ENCODE measurements at places on chromosomes 1 and 21. TPM values are rescaled to one million over a fixed set of nuclear protein-coding genes. Genes with fewer than 3 reads are reported as not detected.

- no peak for DNase-seq
- H3K27ac ChIP-seq: no peak overlapping the region
- H3K27me3 ChIP-seq: no peaks in the 10 kb centered on the region
- no peaks in the 10 kb centered on the region for H3K36me3 ChIP-seq
These were observed 41.9 kb upstream of the SLC19A2 start for GRCh38 chr1:169527451-169528214.

- H3K27ac ChIP-seq: no peak overlapping the region
- H3K36me3 ChIP-seq: peaks cover 36% of the 10 kb centered on the region
- peaks cover 32% of the 10 kb centered on the region for H3K4me1 ChIP-seq
- H3K27me3 ChIP-seq: no peaks in the 10 kb centered on the region
- DNase-seq: no peak
These were observed 22.7 kb downstream of the AHCYL1 start for GRCh38 chr1:110007046-110007830.

- H3K27me3 ChIP-seq: no peaks in the 10 kb centered on the region
- DNase-seq: no peak
- H3K36me3 ChIP-seq: no peaks in the 10 kb centered on the region
- no peak overlapping the region for H3K4me3 ChIP-seq
- H3K27ac ChIP-seq: no peak overlapping the region
These were observed 251.8 kb downstream of the CRB1 start for GRCh38 chr1:197519741-197520334.

Gene LRRC7
- polyA plus RNA-seq: 5.1 TPM

DNA sequence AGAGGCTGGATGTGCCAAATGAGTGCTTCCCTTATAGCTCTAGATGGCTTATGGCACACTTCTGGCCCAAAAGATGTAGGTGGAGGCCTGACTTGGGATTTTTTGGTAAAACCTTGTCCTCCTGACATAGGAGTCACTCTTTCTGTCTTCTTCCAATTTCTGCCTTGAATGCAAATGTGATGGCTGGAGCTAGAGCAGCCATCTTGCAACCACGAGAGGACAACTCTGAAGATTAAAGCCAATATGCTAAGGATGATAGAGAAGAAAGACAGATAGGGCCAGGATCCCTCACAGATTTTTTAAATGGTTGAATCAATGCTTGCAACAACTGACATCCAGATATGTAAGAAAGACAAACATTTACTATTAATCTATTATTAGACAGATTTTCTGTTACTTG lies 8.5 kb upstream of the GPR137B start:
- no peak for DNase-seq
- no peak overlapping the region for H3K4me3 ChIP-seq
- no peaks in the 10 kb centered on the region for H3K36me3 ChIP-seq
- H3K27me3 ChIP-seq: peaks cover 21% of the 10 kb centered on the region
- H3K4me1 ChIP-seq: no peaks in the 10 kb centered on the region

DNA sequence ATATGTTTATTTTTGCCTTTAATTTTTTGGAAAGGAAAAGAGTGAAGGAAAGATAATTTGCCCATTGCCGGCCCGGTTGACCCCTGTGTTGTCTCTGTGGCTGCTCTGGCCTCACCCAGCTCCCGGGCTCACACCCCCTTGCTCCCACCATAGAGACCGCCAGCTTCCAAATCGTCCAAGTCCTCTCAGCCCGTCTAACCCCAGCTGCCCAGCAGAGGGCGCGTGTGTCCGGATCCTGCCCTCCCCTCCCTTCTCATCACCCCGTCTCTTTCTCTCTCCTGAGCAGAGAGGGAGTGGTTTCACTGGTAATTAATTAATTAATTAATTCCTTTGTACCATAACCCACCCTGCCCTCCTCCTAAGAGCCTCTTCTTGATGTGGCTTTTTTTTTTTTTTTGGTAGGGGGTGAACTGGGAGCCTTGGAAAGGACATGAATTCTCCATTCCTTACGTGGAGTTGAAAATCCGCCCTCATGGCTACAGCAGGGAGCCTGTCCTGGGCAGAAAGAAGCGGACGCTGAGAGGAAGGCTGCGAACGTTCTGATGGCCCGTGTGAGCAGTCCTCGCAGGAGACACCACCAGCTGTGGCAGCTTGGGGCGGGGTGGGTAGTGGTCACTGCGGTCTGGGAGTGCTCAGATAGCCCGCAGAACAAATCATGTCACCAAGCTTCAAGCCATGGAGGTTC lies 45.9 kb downstream of the KIAA0040 start:
- peak overlapping the region; percentile 10 for H3K4me3 ChIP-seq
- H3K27ac ChIP-seq: no peak overlapping the region
- H3K36me3 ChIP-seq: no peaks in the 10 kb centered on the region
- peak; percentile 52 for DNase-seq
- H3K4me1 ChIP-seq: peaks cover 6% of the 10 kb centered on the region

Gene CRYAA
- not detected for polyA plus RNA-seq

DNA sequence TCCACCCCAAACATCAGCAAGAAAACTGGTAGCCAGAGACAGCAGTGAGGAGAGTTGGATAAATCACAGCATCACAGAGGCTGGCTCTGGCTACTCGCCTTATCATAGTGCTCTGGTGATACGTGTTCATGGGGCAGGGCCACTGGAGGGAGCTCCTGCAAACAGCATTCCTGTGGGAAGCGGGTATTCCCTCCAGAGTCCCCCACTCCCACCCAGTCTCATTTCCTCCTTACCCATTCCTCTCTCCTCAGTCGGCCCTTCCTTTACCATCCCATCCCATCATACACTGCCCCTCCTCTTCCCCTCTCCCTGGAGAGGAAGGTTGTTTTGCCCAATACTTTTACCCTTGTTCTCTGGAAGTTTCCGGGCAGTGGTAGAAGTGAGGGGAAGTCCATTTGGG lies 7.1 kb downstream of the NHLH2 start:
- H3K27ac ChIP-seq: no peak overlapping the region
- no peak overlapping the region for H3K4me3 ChIP-seq
- H3K4me1 ChIP-seq: peaks cover 3% of the 10 kb centered on the region

GRCh38 chr1:73800376-73800775 lies 397.6 kb downstream of the LRRIQ3 start:
- peak; percentile 72 for DNase-seq
- no peaks in the 10 kb centered on the region for H3K36me3 ChIP-seq
- no peak overlapping the region for H3K4me3 ChIP-seq
- no peaks in the 10 kb centered on the region for H3K27me3 ChIP-seq
- peaks cover 7% of the 10 kb centered on the region for H3K4me1 ChIP-seq

DNA sequence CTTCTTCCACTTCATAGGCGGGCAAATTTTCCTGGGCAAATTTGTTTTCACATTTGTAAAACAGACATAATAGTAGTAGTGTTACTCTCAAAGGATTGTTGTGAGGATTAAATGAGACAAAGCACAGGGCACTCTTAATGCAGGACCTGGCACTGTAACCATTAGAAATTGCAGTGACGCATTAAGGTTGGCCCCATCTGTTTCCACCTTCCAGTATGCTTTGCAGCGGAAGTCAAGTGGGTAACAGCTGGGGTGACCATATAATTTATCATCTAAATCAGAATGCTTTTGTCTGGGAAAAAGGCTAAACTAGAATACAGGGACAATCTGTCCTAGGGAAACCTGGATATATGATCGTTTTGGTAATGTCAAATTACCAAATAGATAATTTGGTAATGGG lies 132.5 kb upstream of the CACHD1 start:
- H3K4me1 ChIP-seq: peaks cover 11% of the 10 kb centered on the region
- no peaks in the 10 kb centered on the region for H3K27me3 ChIP-seq
- H3K4me3 ChIP-seq: no peak overlapping the region
- DNase-seq: no peak
- H3K27ac ChIP-seq: no peak overlapping the region

Gene PRAMEF27
- not detected for polyA plus RNA-seq

GRCh38 chr1:58287894-58288623 lies 258.5 kb downstream of the OMA1 start:
- no peak overlapping the region for H3K27ac ChIP-seq
- H3K4me1 ChIP-seq: no peaks in the 10 kb centered on the region
- no peak overlapping the region for H3K4me3 ChIP-seq
- no peaks in the 10 kb centered on the region for H3K36me3 ChIP-seq
- H3K27me3 ChIP-seq: no peaks in the 10 kb centered on the region
- no peak for DNase-seq

Gene PAQR6
- polyA plus RNA-seq: 12.9 TPM

GRCh38 chr1:66302815-66303214 lies 231.1 kb upstream of the SGIP1 start:
- H3K4me3 ChIP-seq: no peak overlapping the region
- H3K27me3 ChIP-seq: no peaks in the 10 kb centered on the region
- H3K36me3 ChIP-seq: no peaks in the 10 kb centered on the region
- no peak overlapping the region for H3K27ac ChIP-seq
- no peaks in the 10 kb centered on the region for H3K4me1 ChIP-seq
- DNase-seq: no peak

- DNase-seq: no peak
- H3K4me3 ChIP-seq: no peak overlapping the region
- H3K4me1 ChIP-seq: no peaks in the 10 kb centered on the region
- no peaks in the 10 kb centered on the region for H3K27me3 ChIP-seq
- H3K27ac ChIP-seq: no peak overlapping the region
These were observed 63.5 kb downstream of the CRB1 start for GRCh38 chr1:197331565-197331964.

DNA sequence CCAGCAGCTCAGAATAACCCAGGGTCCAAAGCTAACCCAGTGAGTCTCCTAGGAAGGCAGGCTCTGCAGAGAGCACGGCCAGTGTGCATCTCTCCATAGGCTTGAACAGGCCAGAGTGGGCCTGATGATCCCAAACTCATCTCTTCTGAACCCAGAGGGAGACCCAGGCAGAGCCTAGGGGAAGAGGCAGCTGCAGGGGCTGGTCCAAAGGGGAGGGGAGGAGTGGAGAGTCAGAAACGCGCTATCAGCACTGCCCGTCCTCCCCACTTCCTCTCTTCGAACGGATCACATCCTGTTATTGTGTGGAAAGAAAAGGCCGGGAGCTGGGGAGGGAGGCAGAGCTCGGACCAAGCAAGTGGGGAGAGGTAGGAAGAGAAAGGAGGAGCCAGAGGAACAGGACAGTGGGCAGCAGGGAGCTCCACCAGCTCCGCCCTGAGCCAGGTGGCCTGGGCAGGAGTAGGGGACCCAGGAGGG lies 20.2 kb downstream of the TAL1 start:
- H3K27ac ChIP-seq: no peak overlapping the region
- no peaks in the 10 kb centered on the region for H3K36me3 ChIP-seq
- H3K4me3 ChIP-seq: no peak overlapping the region
- no peak for DNase-seq
- H3K27me3 ChIP-seq: peaks cover 22% of the 10 kb centered on the region
- H3K4me1 ChIP-seq: peaks cover 9% of the 10 kb centered on the region

GRCh38 chr1:41623736-41624135 lies 139.3 kb upstream of the EDN2 start:
- H3K27me3 ChIP-seq: no peaks in the 10 kb centered on the region
- H3K4me1 ChIP-seq: no peaks in the 10 kb centered on the region
- no peaks in the 10 kb centered on the region for H3K36me3 ChIP-seq

GRCh38 chr1:24778141-24778540 lies 32.9 kb downstream of the CLIC4 start:
- H3K27ac ChIP-seq: no peak overlapping the region
- H3K4me3 ChIP-seq: no peak overlapping the region
- no peaks in the 10 kb centered on the region for H3K4me1 ChIP-seq

- H3K4me1 ChIP-seq: no peaks in the 10 kb centered on the region
- no peak overlapping the region for H3K4me3 ChIP-seq
- H3K27ac ChIP-seq: no peak overlapping the region
- DNase-seq: no peak
- H3K36me3 ChIP-seq: no peaks in the 10 kb centered on the region
- H3K27me3 ChIP-seq: no peaks in the 10 kb centered on the region
These were observed 620.1 kb upstream of the ADAMTS5 start for GRCh38 chr21:27586986-27587385.

DNA sequence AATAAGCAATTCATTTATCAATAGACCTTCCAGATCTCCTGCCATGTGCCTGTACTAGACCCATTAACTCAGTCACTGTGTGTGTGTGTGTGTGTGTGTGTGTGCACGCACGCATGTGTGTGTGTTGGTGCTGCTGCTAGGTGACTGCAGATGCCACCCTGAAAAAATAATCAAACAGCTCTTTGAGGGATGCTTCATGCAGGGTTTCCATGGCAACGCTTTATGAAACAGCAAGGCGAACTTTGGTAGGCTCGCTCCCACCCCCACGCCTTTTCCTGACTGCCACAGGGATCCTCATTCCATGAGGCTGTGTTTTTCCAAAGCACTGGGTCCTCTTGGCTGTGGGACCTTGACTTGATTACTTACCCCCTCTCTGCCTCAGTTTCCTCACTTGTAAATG lies 94.0 kb downstream of the HMGB4 start:
- no peak for DNase-seq
- H3K27me3 ChIP-seq: no peaks in the 10 kb centered on the region
- H3K36me3 ChIP-seq: no peaks in the 10 kb centered on the region
- no peaks in the 10 kb centered on the region for H3K4me1 ChIP-seq
- H3K27ac ChIP-seq: no peak overlapping the region
- no peak overlapping the region for H3K4me3 ChIP-seq

Gene DMBX1
- not detected for polyA plus RNA-seq

DNA sequence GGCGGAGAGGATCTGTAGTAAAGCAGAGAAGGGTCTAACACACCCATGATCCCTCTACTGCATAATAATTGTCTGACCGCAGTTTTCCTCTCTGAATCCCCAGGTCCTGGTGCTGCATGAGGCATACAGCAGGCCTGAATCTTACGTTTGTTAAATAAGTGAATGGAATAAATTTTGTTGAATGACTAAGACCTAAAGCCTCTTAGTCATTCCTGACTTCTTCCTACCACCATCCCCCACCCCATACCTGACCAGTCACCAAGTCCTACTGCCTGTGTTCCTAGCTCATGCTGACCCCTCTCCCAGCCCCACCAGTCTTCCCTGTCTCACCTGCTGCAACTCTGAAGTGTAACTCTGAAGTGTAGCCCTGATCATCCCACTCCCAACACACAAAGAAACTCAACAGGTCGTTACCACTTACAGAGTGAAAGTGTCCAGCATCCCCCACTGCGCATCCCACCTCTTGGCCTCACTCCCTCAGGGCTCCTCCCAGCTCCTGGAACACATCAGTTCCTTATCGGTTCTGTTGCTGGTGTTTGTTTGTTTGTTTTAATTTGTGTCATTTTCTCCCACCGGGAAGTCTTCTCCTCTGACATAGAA lies 9.7 kb downstream of the GJA5 start:
- no peaks in the 10 kb centered on the region for H3K36me3 ChIP-seq
- H3K27me3 ChIP-seq: no peaks in the 10 kb centered on the region
- no peak overlapping the region for H3K27ac ChIP-seq
- peaks cover 2% of the 10 kb centered on the region for H3K4me1 ChIP-seq
- no peak for DNase-seq

Gene PSEN2
- 16.1 TPM for polyA plus RNA-seq

Gene APCS
- polyA plus RNA-seq: 0.06 TPM

DNA sequence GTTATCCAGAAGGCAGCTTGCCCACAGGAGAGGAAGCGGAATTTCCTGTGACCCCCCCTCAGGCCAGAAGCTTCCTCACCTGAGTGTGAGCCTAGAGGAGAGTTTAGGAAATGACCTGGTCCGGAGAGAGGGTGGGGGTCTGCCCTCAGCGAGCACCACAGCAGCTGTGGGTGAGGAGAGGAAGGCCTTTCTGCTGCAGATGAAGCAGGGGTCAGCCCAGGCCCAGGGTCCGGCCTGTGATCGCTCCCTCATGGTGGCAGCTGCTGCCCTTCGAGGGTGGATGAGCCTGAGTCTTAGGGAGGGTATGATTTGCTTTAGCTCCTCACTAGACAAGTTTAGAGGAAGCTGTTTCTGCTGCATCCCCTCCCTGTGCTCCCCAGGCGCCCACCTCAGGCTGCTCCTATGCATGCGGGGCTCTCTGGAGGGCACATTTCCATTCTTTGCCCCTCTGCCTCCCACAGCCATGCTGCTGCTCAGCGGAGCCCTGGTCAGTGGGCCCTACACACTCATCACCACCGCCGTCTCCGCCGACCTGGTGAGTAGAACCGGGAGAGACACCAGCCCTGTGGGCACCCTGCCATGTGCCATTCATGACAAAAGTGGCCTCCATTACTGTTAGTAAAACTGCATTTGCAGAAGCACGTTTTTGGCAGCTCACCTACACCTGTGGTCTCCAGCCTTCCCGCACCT lies 53.0 kb downstream of the SLC37A1 start:
- H3K27ac ChIP-seq: no peak overlapping the region
- no peak overlapping the region for H3K4me3 ChIP-seq
- DNase-seq: no peak
- H3K36me3 ChIP-seq: peaks cover 83% of the 10 kb centered on the region
